Hippocampal formation (tissue), 2 donors: ENCODE measurements at places on chromosomes 7 and 10.

GRCh38 chr10:103893817-103894216, 24.2 kb downstream of the STN1 start:
- no peak for DNase-seq

- DNase-seq = no peak
Measured at GRCh38 chr10:86086418-86086817, 280.2 kb downstream of the GRID1 start.

GRCh38 chr10:74778436-74779094, 47.8 kb upstream of the KAT6B start:
- no peak for DNase-seq

DNA sequence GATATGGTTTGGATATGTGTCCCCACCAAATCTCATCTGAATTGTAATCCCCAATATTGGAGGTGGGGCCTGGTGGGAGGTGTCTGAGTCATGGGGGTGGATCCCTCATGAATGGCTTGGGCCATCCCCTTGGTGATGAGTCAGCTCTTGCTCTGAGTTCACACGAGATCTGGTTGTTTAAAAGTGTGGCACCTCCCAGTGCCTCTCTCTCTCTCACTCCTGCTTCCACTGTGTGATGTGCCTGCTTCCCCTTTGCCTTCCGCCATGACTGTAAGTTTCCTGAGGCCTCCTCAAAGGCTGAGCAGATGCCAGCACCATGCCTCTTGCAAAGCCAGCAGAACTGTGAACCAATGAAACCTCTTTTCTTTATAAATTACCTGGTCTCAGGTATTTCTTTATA, 4.8 kb upstream of the GCK start:
- no peak for DNase-seq
